Hematopoietic multipotent progenitor cell treated with erythropoietin and hydrocortisone succinate and interleukin-3 and kit ligand, for 6 days (in vitro differentiated cells): ENCODE measurements at places on chromosomes 2 and 18.

- no peak for DNase-seq
Measured at GRCh38 chr18:13543144-13543543, 183.2 kb downstream of the FAM210A start.

DNA sequence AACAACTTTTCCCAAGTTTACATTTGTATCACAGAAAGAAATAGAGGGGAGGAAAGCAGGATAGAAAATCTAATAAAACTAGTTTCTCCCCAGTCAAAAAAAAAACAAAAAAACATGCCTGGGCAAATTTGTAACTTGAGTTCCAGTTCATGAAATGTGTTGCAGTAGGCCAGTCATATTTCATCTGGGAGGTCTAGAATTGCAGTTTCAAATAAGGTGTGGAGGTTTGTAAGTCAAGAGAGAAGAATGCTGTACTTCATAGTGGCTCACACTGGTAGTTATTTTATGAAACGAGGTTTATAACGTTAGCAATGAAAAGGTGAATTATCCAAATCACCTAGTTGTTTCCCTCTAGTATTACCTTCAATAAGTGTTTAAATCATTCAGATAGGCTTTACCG is 1313.9 kb upstream of the SLC39A10 start:
- no peak for DNase-seq

GRCh38 chr2:65436824-65437221 is 4.4 kb upstream of the SPRED2 start:
- DNase-seq = no peak

- DNase-seq = no peak
Measured at GRCh38 chr2:54341656-54342055, 85.6 kb upstream of the TSPYL6 start.

DNA sequence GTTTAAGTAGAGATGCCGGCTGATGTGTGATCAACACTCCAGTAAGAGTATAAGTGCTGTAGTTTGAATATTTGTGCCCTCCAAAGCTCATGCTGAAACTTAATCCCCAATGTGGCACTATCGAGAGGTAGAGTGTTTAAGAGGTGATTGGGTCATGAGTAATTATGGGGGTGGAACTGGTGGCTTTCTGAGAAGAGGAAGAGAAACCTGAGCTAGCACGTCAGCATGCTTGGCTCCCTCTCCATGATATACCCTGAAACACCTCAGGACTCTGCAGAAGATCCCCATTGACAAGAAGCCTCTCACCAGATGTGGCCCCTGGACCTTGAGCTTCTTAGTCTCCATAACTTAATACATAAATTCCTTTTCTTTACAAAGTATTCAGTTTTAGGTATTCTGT is 584.8 kb downstream of the TSN start:
- DNase-seq = no peak

DNA sequence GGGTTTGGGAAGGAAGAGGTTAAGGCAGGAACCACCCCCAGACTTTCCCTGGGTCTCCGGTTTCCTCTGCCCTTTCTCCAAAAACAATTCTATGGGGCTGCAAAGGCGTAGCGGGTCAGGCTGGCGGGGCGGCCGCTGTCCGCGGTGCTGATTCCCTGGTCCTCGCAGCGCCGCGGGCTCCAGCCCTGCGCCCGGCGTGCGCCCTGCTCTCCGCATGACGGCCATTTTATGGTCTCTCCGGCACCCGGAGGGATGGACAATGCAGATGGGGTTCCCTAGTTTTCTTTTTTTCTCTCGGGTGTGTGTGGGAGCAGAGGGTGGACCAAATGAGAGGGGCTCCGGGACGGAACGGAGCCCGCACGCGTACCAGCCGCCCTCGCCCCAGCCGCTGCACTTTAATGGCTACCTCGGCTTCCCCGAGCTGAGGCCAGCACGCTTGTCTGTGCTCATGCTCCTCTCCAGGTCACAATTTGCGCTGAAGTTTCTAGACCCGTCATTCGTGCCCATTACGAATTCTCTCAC is 1.6 kb downstream of the ST8SIA3 start:
- peak; percentile 64 for DNase-seq

DNA sequence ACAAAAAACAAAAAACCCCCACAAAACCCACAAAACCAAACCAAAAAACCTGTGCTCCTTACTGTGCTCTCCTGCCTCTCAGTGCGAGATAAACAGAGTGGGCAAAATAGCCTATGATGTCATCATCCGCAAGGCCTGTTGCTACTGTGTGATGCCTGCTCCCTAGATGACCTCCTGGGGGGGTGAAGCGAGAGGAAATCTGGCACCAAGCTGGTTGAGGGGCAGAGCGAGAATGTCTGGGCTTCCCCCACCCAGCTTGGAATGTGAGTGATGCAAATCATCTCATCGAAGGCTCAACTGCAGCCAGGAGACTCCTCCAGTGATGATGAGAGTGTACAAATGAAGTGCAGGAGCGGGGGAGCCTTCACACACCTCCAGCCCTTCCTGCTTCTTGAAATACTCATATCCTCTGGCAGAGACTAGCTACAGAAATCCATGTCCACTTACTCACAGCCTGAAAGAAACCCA is 57.7 kb upstream of the MAP4K3 start:
- DNase-seq = no peak

- DNase-seq = peak; percentile 35
Measured at GRCh38 chr2:236176417-236176816, 8.2 kb upstream of the GBX2 start.

GRCh38 chr2:61451178-61451577 is 19.7 kb downstream of the USP34 start:
- no peak for DNase-seq

- no peak for DNase-seq
Measured at GRCh38 chr2:22273853-22274252, 1111.1 kb upstream of the KLHL29 start.

GRCh38 chr2:65566617-65567016 is 134.2 kb upstream of the SPRED2 start:
- DNase-seq = peak; percentile 38

DNA sequence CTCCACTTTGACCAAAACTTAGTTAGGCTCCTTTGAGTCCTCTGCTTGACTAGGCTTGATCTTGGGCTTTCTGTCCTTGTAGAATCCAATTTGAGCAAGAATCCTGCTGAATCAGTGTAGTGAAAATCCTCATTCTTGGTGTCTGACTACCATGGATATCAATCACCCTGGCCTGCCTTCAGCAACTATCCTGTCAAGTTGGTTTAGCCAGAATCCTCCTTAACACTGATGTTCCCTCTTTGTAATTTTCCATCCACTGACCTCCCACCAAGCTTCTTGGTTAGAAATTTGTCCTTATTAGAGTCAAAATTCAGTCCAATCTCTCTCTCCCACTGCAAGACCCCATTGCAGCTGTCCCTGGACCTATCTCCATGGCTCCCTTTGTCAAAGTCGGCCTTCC is 494 bp upstream of the RBM45 start:
- no peak for DNase-seq

GRCh38 chr2:227349989-227350612 is 25.1 kb downstream of the MFF start:
- DNase-seq = no peak

GRCh38 chr18:77160515-77160914 is 27.9 kb upstream of the MBP start:
- DNase-seq = peak; percentile 36

DNA sequence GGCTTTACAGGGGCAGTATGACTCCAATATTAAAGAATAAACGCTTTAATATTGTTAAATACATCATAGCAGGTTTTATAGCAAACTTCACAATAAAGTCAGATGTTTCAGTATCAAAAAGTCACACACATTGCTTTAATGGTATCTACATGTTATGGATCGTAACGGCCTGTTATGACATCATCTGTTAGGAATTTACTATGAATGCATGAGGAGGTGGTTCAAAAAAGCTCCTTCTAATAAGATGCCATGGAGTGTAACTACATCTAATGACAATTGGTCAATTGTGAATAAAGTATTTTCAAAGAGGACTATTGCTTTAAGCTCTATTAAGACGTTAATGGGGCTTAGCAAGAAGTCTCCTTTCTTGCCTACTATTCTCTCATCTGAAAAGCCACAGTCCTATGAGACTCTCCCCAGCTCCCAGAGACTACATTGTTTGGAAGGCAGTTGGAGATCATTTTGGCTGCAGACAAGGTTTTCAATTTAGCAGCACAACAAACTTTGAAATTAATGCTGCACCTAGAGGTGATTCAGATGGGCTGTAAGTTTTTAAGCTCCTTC is 300.7 kb upstream of the MEIS1 start:
- DNase-seq = no peak

GRCh38 chr18:189254-189653 is 30.9 kb downstream of the USP14 start:
- DNase-seq = no peak

- no peak for DNase-seq
Measured at GRCh38 chr2:107036293-107036692, 150.3 kb upstream of the ST6GAL2 start.

GRCh38 chr18:7626922-7627440 is 59.9 kb downstream of the PTPRM start:
- DNase-seq = no peak

- DNase-seq = peak; percentile 83
Measured at GRCh38 chr2:86221066-86221684, 21.9 kb downstream of the MRPL35 start.

- DNase-seq = no peak
Measured at GRCh38 chr2:206718296-206718695, at the start of gene DYTN. Gene DYTN, minus strand, starts transcription at chr2:206718396. Its CDS starts 117 bp downstream, at chr2:206718279.

DNA sequence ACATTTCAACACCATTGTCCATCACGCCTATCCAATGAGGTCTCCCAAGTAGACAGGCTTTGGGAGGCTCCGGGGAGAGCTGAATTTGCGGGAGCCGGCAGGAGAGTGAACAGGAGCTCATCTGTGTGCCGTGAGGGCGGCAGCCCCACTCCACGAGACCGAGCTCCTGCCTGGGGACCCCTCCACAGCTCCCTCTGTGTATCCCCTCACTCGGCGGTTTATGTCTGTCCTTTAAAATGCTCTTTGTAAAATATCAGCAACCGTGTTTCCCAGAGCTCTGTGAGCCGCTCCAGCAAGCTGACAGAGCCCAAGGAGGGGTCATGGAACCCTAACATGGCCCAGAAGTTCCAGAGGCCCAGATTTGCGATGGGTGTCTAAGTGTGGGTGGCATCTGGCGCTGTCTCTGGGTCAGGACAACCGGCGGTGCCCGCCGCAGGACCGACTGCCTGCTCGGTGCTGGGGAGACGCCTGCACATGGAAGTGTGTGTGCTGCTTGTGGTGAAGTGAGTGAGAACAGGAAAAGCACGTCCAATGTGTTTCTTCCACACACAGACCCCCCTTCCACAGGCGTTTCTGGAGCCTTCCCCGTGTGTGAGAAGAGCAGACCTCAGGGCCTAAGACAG is 34.8 kb downstream of the SLC66A2 start:
- no peak for DNase-seq

- no peak for DNase-seq
Measured at GRCh38 chr2:105373895-105374401, 24.9 kb downstream of the FHL2 start.

GRCh38 chr2:206232287-206233035 is 42.0 kb upstream of the ZDBF2 start:
- no peak for DNase-seq

DNA sequence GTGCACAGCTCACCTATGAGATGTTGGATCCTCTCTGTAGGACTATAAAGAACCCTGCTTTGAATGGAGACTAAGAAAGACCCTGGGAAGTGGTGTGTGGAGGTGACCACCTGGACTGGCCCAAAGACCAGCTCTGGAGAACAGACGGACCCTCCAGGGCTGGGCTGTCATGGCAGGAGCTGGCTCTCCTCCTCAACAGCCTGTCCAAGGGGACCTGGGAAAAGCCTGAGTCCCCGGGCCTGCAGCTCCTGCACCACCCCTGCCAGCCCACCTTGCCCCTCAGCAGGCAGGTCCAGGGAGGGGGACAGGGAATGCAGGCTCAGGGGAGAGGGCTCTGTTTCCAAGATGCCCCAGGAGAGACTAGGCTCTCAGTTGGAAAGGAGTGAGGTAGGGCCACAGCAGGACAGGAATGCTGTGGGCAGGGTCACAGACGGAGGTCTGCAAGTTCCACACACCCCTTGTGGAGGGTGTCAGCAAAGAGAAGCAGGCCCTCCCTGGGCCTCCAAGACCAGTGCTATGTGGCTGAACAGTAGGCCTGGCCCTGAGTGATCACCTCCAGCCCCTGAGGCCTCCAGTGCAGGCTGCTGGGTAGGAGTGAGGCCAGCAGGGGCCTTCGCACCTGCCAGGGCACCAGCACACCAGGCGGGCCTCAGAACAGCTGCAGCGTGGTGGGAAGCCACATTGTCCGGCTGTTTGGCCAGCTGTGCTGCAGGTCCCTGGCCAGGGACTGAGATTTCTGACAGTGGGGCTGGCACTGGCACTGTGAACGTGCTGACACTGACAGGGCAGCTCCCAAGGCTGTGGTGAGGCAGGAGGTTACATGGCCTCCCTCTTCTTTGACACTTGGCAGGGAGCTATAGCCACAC is 86.4 kb upstream of the OTOS start:
- DNase-seq = no peak

GRCh38 chr2:229731916-229732315 is 17.6 kb upstream of the DNER start:
- peak; percentile 30 for DNase-seq

DNA sequence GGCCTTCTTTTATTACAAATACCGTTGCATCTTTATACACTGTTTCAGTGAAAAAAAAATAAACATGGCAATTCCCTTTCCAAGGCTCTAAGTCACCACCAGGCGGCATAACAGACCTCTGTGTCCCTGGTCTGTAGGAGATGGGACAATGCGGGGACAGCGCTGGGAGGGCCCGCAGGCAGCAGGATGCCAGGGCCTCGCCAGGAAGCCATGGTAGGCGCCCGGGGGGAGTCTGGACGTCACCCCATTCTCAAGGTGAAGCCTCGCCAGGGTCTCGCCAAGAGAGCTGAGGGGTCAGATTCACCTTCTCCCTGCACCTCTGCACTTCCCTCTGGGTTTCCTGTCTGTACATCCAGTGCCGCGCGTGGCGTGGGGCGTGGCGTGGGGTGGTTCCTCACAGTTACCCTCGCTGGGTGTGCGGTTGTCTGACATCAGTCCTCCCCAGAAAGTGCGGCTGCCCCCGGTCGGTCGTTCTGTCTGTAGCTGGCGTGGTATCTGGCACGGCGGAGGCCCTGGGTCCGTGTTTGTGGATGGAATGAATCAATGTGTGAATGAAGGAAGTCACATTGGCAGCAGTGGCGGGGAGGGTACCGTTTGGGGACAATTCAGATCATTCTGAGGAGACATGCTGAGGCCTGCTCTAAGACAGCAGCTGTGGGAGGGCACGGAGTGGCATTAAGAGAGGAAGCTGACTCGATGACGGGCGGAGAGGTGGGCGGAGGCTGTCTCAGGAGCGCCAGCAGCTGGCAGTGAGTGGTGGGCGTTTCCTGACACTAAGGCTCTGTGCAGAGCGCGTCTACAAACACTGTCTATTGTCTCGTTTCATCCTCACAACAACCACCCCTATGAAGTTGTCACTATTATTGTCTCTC is 46.0 kb downstream of the LRRFIP1 start:
- peak; percentile 95 for DNase-seq

GRCh38 chr2:58137856-58138255 is 91.2 kb downstream of the VRK2 start:
- DNase-seq = no peak

GRCh38 chr18:44887227-44887631 is 206.5 kb downstream of the SETBP1 start:
- DNase-seq = no peak
